ENCODE measurements at places on chromosomes 3 and 15.

- DNase-seq, result no peak
Measured at GRCh38 chr3:147049821-147050220, 356.5 kb downstream of the ZIC4 start.

DNA sequence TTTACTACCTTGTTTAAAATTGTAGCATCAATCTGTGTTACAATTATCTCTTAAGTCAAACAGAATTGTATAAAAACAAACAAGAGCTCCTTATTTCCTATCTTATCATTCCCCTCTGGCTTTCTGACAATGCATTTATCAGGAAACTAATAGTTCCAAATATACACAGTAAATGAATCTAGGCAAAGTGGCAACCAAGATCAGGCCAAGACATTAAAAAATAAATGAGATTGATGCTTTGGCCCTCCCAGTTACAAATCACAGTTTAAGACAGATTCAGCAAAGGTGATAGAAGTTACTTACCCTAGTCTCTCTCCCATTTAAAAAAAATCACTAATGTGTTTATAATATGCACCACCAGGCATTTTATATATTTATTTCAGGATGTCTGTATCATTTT is 236.7 kb downstream of the EPHA3 start:
- no peak for DNase-seq

GRCh38 chr3:9178697-9179096 is 70.7 kb downstream of the SRGAP3 start:
- DNase-seq, result no peak

DNA sequence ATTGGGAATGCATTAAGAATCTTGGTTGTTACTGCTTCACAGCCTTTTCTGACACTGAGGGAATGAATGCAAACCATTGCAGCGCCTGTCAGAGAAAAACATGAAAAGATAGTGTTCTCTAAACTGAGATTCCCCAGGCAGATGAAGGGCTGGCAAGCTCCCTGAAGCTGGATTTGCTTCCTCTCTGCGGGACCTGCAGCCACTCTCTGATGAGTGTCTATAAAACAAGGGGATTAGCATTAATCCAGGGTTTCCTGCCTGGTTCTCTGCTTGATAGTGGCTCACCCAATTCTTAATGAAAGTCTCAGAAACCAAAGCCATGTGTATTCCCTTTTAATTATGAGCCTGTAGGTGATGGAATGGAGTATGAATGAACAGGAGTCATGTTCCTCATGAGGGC is 344.3 kb upstream of the UMPS start:
- DNase-seq, result no peak

DNA sequence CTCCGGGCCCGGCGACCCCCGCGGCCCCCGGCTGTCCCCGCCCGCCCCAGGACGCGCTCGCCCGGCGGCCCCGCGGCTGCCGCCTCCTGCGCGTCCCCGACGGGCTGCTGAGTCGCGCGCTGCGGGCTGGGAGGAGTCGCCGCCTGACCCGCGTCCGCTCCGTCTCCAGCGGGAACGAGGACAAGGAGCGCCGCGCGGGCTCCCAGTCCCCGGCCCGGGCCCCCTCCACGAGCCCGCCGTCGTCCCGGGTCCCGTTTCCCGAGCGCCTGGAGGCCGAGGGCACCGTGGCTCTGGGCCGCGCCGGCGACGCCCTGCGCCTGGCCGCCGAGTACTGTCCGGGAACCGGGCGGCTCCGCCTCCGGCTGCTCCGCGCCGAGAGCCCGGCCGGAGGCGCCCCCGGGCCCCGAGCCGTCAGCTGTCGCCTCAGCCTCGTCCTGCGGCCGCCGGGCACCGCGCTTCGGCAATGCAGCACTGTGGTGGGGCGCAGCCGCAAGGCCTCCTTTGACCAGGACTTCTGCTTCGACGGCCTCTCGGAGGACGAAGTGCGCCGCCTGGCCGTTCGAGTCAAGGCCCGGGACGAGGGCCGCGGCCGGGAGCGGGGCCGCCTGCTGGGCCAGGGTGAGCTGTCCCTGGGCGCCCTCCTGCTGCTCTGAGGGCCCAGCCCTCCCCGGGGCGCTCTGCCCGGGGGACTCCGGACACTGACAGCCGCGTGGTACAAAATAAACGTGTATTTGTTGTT is 1.5 kb downstream of the C2CD4A start:
- DNase-seq, result peak; percentile 72

- DNase-seq, result no peak
Measured at GRCh38 chr3:184658223-184658928, 53.5 kb downstream of the MAGEF1 start.
